ENCODE measurements at places on chromosomes 16 and 17.

- DNase-seq, result no peak
Measured at GRCh38 chr16:31344712-31345111, 10.3 kb upstream of the ITGAX start.

- no peak for DNase-seq
Measured at GRCh38 chr17:81250286-81251093, 11.4 kb downstream of the NDUFAF8 start.

DNA sequence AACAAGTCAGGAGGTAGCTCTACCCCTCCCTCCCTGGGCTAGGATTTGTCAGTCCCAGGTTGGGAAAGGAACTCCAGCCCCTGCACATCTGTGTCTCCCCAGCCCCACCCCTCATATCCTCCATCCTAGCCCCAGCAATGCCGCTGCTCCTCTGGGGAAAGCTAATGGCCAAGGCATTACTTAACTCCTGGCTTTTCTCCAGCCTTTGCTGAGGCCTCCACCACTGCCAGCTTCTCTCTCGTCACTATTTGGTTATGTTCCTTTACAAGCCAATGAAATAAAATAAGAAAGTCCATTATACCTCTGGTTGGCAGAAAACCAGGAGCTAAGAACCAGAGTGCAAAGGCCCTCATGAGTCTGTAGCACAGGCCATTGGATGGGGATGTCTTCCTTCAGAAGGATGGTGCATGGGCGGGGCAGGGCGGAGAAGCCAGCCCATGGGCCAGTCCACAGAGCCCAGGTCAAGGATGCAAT, 171.0 kb downstream of the CCDC182 start:
- no peak for DNase-seq

- DNase-seq, result peak; percentile 98
Measured at GRCh38 chr17:7035591-7036368, at the start of gene SLC16A13. Gene SLC16A13 (plus strand): TSS chr17:7036015. CDS start chr17:7036383, 368 bp downstream.

DNA sequence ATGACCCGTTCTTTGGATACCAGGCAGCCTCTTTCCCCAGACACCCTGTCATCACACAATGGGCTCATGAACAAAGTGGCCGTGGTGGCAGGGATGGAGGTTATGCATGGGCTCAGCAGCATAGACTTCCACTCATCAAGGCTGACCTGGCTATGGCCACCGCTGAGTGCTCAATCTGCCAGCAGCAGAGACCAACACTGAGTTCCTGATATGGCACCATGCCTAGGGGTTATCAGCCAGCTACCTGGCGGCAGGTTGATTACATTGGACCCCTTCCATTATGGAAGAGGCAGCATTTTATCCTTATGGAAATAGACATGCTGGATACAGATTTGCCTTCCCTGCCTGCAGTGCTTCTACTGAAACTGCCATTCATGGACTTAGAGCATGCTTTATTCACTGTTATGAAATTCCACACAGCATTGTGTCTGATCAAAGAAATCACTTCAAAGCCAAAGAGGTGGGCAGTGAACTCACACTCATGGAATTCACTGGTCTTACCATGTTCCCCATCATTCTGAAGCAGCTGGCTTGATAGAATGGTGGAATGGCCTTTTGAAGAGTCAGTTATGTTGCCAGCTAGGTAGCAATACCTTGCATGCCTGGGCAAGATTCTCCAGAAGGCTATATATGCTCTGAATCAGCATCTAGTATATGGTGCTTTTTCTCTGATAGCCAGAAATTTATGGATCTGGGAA, 160.6 kb downstream of the PRKCB start:
- DNase-seq, result no peak

GRCh38 chr17:67013891-67014290, 30.5 kb upstream of the CACNG1 start:
- no peak for DNase-seq

GRCh38 chr17:78458736-78459335, 80.4 kb downstream of the PGS1 start:
- no peak for DNase-seq

DNA sequence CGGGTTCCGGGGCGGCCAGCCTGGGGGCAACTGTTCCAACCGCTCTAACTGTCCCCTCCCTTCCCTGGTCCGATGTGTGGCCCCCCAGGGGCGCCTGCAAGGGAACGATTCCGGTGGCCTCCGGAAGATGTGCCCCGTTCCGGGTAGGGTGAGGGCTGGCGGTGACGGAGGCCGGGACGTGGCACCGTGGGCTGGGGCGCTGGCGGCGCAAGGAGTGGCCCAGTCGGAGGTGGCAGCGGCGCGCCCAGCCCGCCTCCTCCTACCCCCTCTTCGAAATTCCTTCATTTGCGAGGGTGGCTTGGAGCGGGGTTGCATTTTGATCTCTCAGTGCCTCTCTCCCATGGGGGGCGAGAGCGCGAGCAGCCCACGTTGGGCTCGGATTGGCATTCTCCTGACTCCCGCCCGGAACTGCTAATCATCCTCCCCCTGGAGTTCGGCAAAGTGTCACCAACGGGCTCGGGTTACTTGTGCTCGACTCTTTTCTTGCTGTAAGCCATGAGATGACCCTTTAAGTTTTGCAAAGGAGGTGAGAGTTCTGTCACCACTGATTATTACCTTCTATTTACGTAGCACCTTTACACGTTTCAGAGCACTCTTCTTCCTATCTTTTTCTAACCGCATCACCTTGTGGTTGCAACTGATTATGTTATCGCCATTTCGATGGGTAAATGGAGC, 622 bp downstream of the NDEL1 start:
- DNase-seq, result peak; percentile 51

DNA sequence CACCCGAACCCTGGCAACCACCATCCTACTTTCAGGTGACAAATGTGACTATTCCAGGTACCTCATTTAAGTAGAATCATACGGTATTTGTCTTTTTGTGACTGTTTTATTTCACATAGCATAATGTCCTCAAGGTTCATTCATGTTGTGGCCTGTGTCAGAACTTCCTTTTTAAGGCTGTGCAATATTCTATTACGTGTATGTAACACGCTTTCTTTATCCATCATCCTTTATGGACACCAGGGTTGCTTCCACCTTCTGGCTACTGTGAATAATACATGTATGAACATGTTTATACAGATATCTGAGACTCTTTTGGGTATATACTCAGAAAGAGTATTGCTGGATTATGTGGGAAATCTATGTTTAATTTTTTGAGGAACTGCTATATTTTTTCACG, 28.7 kb upstream of the RSL1D1 start:
- no peak for DNase-seq

GRCh38 chr17:74087002-74087585, 116.4 kb upstream of the RPL38 start:
- no peak for DNase-seq

DNA sequence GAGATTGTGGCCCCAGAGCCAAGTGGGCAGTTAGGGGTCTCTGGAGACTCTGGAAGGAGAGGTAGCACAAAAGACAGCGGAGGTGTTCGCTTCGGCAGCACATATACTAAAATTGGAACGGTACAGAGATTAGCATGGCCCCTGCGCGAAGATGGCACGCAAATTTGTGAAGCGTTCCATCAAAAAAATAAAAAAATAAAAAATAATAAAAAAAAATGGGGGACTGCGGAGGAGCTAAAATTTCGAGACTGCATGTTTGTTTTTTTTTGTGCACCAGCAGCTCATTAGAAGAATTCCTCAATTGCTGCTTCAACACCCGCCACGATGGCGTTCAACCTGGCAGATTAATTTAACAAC, 39.1 kb downstream of the IGF2BP1 start:
- DNase-seq, result no peak

DNA sequence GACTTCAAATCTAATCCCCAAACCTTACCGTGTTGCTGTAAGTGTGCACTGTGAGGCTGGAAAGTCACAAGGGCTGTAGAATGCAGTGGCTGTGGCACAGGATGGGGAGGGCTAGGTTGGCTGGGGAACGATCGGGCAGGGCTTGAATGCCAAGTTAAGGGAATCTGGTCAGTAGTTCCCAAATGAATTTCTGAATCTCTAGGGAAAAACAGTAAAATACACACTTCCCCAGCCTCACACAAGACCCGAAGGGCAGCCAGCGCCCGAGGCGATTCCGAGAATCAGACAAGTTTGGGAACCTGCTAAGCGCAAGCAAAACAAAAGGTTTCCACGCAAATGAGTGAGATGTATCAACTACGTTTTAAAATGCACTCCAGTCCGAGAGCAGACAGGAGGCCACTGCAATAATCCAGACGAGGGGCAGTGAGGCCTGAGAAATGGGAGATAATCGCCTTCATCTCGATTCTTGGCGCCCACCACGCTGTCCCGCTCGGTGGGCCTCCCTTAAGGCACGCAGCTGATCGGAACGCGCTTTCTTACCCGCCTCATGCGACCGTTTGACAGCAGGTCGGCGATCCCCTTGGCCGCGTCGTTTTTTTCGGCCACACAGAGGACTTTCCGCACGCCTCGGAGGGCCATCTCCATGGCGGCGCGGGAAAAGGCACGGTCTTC, 599 bp downstream of the TOP3A start:
- DNase-seq, result no peak

GRCh38 chr17:67655478-67656148, 62.1 kb upstream of the NOL11 start:
- no peak for DNase-seq

- DNase-seq, result no peak
Measured at GRCh38 chr16:11562411-11562810, 24.3 kb downstream of the LITAF start.

DNA sequence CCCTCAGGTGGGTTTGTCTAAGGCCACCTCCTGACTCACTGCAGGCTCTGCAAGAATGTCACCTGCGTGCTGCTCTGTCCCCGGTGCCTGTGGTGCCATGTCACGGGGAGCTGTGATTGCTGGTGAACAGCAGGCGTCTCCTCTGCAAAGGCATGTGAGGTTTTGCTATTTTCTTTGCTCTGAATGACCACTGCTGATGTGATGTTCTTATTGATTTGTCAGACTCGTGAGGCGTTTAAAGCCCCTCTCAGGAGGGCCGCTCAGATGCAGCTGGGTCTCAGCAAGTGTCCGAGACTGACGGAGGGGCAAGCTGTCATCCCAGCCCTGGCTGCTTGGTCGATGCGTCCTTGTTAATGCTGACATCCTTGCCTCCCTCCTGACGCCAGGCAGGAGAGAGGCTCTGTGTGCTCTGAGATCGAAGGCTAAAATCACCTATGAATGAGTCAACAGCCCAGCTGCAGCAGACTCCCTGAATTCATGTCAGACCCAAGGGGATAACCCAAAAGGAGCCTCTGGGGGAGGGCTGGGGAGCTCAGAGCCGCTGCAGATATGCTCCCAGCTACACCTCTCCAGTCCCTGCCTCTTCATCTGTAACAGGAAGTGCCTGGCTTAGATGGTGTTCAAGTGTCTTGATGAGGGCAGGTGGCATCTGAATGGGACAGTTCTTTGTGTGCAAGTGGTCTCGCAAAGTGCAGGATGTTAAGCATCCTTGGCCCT, 11.8 kb upstream of the PEMT start:
- DNase-seq, result no peak

DNA sequence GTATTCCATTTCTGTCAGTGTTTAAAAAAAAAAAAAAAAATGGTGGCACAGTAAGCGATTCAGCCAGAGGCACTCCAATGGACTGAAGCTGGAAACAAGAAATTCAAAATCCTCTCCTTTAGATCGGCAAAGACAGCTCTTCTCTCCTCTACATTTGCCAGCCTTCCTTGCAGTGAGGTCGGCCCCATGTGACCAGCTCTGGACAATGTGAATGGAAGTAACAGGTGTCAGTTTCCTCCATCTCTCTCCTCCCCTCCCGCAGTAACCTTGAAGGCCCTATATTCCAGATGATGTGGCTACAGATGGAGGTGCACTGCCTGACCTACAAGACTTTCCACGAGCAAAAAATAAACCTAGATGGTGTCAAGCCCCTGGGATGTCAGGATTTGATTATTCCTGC, 15.0 kb downstream of the CUEDC1 start:
- no peak for DNase-seq

GRCh38 chr17:65785109-65785508, 223.7 kb upstream of the AXIN2 start:
- DNase-seq, result no peak

DNA sequence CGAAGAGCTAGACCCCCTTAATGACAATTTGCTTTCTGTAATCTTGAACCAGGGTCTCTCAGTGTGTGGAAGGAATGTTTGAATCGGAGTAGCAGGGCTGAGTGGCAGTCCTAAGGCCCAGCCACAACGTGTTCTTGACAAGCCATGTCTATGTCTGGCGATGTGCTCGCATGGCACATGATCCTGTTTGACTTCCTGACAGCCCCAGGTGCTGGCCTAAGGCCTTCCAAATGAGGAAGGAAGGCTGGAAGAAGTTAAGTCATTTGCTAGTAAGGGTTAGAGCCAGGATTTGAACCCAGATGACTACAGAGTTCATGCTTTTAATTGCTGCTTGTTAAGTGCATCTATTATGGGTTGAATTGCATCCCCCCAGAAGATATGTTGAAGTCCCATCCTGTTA, 486.7 kb downstream of the MAF start:
- DNase-seq, result no peak

DNA sequence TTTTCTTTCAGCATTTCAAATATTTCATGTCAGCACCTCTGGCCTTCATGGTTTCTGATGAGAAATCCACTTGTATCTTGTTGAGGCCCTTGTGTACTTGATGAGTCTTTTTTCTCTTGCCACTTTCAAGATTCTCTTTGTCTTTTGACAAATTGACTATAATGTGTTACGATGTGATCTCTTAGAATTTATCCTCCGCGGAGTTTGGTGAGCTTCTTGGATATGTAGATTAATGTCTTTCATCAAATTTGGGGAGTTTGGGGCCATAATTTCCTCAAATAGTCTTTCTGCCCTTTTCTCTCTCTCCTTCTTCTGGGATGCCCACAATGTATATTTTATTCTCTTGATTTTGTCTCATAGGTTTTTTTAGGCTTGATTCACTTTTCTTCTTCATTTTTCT, 96.0 kb downstream of the CHD9 start:
- no peak for DNase-seq

- no peak for DNase-seq
Measured at GRCh38 chr16:31181102-31181830, 1.3 kb downstream of the FUS start.

GRCh38 chr17:71033336-71033735, 864.0 kb downstream of the KCNJ2 start:
- no peak for DNase-seq

- peak; percentile 85 for DNase-seq
Measured at GRCh38 chr17:50177983-50178834, 12.4 kb downstream of the SGCA start.

GRCh38 chr17:62876673-62877405, 68.7 kb upstream of the MARCHF10 start:
- DNase-seq, result no peak

- DNase-seq, result peak; percentile 40
Measured at GRCh38 chr17:38798614-38799500, 499 bp downstream of the PIP4K2B start.

Measured in HuH-7.5 (cell line).